ENCODE measurements at places on chromosomes 4 and X. TPM values are rescaled to one million over a fixed set of nuclear protein-coding genes. Genes with fewer than 3 reads are reported as not detected.

GRCh38 chr4:74920704-74921103, 12.2 kb upstream of the PARM1 start:
- DNase-seq = no peak

TET2 gene
- total RNA-seq = 72.2 TPM

DNA sequence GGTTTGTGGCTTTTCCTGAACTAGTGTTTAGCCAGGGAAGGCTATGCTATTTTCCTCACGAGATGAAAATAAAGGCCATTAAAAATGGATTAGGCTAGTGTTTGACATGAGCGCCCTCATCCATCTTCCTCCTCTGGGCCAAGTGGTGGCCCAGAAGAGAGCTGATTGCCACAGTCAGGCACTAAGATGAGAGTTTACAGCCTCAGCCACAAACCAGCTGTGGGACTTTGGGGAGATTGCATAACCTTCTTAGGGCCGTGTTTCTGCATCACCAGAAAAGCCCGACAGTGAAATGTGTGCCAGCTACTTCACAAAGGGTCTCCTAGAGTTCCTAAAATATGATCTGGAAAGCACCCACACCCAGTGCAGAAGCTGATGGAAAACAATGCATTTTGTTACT, 42.3 kb upstream of the LNX1 start:
- DNase-seq = peak; percentile 58

F8A3 gene
- total RNA-seq = 3.6 TPM

GRCh38 chrX:27565992-27566391, 24.2 kb upstream of the DCAF8L2 start:
- peak; percentile 50 for DNase-seq

ZFP92 gene
- total RNA-seq = 3.6 TPM

SPACA5 gene
- not detected for total RNA-seq

ARMCX2 gene
- 58.4 TPM for total RNA-seq

DNA sequence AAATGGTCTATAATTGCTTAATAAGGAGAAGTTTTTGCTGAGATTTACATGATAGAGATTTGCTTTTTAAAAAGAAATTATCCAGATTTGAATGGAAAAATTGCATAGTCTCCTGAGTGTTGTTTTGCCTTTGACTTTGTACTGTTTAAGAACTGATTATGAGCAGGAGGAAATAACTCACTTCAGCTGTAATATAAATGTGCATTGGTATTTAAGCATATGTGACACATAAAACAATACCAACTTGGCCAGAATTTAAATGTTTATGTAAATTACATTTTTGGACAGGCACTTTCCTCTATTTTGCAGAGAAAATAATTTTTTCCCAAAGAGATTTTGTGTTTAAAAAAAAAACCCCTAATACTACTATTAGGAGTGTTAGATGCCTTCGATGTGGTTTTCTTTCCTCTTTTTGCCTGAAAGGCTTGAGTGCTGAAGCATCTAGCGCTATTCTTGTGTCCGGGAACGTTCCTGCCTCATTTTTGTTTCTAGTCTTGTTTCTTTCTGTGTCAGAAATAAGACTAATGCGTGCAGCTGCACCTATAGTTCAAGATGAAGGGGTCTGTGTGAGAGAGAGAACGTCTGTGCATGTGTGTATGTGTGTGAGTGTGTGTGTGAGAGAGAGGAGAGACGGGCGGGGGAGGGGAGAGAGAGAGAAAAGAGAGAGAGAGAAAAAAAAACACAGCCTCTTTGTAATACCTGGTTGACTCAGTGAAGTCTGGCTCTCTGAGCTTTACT, 60.8 kb downstream of the TBL1X start:
- peak; percentile 39 for DNase-seq

TMPRSS11A gene
- not detected for total RNA-seq

DNA sequence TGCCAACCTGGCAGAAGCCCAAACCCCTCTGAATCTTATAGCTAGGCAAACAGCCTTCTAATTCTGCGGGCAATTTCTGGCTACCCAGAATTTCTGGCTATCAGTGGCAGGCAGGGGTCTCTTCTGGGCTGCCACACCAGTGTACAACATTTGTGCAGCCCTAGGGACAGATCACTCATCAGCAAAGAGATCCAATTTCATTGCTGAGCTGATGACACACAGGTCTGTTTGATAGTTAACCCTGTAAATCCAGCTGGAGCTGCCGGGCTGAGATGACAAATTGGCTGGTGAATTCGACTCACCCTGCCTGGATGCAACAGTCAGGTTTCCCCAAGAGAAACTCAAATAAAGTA, 2.4 kb downstream of the MID1 start:
- DNase-seq = no peak

DNA sequence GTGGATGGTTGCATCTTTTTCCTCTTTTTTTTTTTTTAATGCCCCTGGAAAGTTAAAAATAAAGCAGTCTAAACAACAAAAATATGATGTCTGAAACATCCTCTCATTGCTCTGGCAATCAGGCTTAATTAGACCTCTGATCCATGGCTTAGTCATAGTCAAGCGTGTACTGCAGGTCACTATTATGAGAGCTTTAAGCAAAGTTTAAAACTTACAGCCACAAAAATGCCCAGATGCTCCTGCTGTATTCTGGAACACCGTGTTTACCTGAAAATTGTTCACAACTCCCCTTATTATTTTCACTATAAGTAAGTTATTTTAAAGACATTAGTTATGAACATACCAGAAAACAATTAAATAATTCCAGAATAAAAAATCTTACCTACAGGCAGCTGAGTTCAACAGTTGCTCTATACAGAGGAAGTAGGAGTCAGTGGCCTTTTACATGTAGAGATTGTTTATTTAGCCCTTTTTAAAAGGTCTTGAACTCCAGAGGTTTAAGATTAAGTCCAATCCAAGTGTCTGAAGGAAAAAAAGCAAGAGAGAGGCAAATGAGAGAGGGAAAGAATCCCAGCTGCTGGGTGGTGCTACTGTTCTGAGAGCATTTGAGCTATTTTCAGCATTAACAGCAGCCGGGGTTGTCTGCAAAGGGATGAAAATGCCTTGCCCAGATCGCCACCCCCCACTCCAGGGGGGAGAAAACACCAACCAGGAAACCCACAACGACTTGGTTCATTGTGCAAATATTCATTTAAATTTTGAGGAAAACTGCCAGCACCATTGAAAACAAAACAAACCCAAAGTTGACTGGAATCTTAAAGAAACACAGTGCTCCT, 36.9 kb downstream of the SORBS2 start:
- DNase-seq = peak; percentile 80

GRCh38 chrX:50747471-50747900, 66.5 kb downstream of the SHROOM4 start:
- DNase-seq = peak; percentile 22

DNA sequence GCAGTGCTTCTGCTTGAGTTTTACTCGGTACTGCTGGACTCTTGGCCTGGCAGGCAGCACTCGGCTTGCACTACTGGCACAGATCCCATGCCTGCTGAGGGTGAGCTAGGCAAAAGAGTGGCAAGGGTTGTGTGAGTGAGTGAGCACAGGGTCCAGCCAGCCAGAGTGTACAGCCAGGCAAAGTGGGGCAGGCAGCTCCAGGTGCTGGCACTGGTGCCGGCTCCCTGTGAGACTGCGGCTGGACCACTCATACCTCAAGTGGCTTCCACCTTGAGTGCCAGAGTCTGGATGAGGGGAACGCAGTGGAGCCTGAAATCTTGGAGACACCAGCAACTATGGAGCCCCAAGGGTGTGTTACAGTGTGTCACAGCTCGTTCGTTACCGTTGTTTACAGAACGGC, 1451.9 kb upstream of the AGA start:
- no peak for DNase-seq

DNA sequence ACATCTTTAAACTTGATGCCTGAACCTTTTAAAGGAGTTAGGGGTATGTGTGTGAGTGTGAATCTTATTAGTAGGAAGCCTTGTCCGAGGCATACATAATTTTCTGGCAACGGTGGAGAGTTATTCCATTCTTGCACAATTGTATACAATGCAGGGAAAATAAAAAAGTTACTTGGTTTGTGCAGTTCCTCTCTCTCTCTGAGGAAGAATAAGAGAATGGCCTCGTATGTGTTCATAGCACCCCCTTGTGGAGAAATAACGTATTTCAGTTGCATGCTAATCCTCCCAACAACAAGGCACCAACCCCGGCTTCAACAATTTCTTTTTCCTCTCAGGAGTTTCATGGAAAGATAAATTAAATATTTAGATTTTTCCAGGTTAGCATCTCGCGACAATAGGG, 33.7 kb upstream of the FGF13 start:
- DNase-seq = peak; percentile 54

DNA sequence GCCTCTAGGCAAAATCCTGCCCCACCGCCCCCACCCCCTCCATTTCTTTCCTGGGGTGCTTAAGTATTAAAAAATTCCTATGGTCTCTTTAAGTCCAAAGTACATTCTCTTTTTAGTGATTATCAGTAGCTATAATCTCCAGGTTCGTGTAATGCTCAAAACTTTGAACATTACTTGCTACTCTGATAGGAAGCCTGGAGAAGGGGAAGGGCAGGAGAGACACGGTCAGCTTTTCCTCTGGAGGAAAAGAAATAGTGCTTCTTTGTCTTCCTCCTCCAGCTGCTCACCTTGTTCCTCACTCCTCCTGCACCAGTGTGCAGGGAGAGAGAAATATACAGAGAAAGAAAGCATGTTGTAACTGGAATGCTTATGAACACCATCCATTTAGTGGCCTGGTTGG, 80.4 kb downstream of the PPP1R2C start:
- DNase-seq = no peak

- no peak for DNase-seq
Measured at GRCh38 chr4:17112292-17112659, 213.8 kb upstream of the LDB2 start.

- no peak for DNase-seq
Measured at GRCh38 chr4:63618883-63619718, 790.1 kb downstream of the TECRL start.

DNA sequence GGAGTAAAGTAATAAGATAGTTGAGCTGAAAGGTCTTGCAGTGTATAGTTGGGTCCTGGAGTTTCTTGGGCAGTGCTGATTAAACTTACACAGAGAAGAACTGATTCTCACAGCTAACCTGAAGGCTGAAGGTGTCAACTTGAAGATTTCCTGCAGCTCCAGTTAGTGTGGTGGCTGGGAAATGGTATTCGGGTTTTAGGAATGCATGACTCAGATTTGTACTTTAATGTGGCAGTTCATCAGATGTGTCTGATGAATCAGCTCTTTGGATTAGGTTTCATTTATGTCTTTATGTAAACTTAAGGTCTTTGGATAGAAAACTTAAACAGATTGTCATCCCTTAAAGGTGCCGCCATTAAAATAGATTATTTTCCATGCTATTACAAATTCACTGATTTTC, 200.0 kb downstream of the IL1RAPL1 start:
- DNase-seq = no peak

IL1RAPL2 gene
- total RNA-seq = not detected

DNA sequence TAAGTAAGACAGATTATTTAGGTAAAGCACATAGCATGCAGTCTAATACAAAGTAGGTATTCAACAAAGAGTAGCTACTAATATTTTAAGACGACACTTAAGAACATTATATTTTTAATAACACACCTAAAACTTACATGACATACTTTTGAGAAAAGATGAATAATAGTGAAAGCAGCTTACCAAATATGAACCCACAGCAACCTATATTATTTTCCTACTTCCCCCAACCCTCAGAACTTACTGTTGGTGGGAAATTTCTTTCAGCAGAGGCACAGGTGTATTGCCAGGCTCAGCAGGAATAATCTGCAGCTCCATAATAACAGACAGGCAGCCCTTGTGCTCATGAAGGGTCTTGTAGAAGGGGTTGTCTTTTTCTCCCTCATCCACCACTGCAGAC, 498.9 kb downstream of the GLUD2 start:
- no peak for DNase-seq

VEGFD gene
- total RNA-seq = 15.6 TPM

- DNase-seq = no peak
Measured at GRCh38 chr4:147110473-147111367, 165.1 kb upstream of the TTC29 start.

DIPK2B gene
- total RNA-seq = 15.9 TPM

DNA sequence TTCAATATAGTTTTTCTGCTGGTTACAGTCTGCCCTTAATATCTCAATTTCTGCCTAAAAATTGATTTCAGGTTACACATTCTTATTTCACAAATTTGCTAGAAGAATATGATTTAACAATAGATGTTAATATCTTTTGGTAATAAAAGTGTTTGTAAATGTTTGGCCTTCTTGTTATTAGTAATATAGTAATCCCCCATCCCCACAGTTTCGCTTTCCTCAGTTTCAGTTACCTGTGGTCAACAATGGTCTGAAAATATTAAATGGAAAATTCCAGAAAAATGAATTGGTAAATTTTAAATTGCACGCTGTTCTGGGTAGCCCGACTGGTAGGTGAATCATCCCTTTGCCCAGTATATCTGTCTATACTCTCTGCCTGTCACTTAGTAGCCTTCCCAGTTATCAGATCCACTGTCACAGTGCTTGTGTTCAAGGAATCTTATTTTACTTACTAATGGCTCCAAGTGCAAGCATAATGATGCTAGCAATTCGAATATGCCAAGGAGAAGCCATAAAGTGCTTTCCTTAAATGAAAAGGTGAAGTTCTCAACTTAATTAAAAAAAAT, 3.5 kb upstream of the BMP2K start:
- no peak for DNase-seq

DNA sequence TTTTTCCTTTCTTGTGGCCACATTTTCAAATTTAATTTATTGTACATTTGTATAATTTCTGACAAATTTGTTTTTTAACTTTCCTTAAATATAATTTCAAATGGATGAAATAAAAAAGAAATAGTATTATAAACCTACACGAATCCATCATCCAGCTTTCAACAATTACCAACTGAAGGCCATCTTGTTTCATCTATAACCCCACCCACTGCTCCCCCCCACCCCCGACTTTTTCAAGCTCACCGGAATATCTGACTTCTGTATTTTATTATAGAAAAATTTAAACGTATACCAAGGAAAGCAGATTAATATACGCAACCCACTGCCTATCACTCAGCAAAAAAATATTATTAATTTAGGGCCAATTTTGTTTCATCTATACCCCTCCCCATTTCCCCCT, 1.1 kb downstream of the MORF4L2 start:
- DNase-seq = peak; percentile 18

- DNase-seq = no peak
Measured at GRCh38 chr4:122500852-122501501, 44.5 kb upstream of the IL2 start.

DNA sequence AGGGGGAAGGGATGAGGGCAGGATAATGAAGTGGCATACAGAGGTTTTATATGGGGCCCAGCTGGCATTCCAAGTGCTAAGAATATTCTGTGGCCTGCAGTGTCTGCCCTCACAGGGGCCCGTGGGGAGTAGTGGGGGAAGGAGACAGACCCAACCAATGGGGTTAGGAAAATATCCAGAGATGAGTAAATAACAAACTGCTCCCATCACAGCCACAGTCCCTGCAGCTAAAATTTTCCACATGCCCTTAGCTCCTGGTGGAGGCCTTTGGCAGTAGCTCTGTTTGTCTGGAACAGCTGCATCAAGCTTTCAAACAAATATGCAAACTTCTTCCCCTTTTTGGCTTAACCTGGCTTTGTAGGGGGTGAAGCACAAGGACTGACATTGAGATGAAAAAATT, 3.1 kb downstream of the SRPX2 start:
- peak; percentile 90 for DNase-seq

- no peak for DNase-seq
Measured at GRCh38 chr4:189787216-189788031, 153.2 kb upstream of the FRG1 start.

FGF5 gene
- total RNA-seq = 0.18 TPM

MAP3K15 gene
- 2.1 TPM for total RNA-seq

- DNase-seq = peak; percentile 87
Measured at GRCh38 chr4:87498446-87498900, 30.7 kb downstream of the SPARCL1 start.

GRCh38 chr4:45036677-45037076, 310.3 kb upstream of the GNPDA2 start:
- DNase-seq = no peak

PNPLA4 gene
- 13.5 TPM for total RNA-seq

GRCh38 chr4:77185686-77186085, 28.7 kb downstream of the CCNG2 start:
- no peak for DNase-seq

SGCB gene
- total RNA-seq = 23.6 TPM
